ENCODE measurements at places on chromosomes 6 and 20. TPM values are rescaled to one million over a fixed set of nuclear protein-coding genes. Genes with fewer than 3 reads are reported as not detected.

GRCh38 chr20:16191496-16191895 is 381.8 kb downstream of the KIF16B start:
- DNase-seq, result no peak

- no peak for DNase-seq
These were observed 94.1 kb upstream of the STMND1 start for GRCh38 chr6:17007749-17008148.

GRCh38 chr20:38011696-38012095 is 21.6 kb downstream of the TTI1 start:
- DNase-seq, result no peak

DNA sequence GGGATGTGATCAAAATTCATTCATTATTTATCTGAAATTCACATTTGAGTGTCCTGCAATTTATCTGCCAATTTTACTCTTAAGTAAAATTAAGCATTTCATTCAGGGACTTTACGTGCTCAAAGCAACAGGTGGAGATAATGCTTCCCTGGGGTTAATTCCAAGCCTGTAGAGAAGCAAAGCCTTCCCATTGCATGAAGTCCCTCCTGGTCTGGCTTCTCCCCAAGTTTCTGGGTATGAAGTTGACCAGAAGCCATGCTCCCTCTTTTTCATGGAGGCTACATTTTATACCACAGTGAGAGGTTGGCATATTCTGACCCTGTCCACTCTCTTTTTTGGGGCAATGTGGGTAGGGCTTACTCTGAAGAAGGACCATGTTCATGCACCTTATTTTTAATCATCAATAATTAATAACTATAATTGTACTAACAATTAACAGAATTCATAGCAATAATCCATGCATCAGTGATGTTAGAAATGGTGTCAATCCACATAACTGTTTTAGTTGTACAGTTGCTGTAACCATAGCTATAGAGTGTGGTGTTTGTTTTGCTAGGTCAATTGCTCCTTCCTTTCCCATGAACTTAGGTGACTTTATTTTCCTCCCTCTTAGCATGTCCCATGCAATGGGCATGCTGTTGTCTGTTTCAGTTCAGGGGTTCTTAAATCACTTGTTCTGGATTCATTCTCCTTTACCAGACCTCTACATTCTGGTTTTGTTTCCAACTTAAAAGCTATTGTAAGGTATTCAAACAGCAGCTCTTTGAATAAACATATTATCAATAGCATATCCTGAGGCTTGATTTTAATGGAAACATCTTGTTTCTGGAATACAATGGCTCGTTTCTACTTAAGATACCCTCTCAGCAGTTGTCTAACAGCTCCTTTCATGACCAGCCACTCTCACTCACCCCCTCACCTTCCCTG is 1.5 kb downstream of the LAMA4 start:
- DNase-seq, result no peak

- DNase-seq, result no peak
These were observed 19.0 kb downstream of the HECA start for GRCh38 chr6:139153855-139154254.

GRCh38 chr20:10291568-10292248 is 73.1 kb downstream of the SNAP25 start:
- no peak for DNase-seq

- DNase-seq, result no peak
These were observed 4.7 kb upstream of the MCM9 start for GRCh38 chr6:118939683-118940082.

- no peak for DNase-seq
These were observed 4.7 kb downstream of the SLC2A10 start for GRCh38 chr20:46713957-46714834.

DNA sequence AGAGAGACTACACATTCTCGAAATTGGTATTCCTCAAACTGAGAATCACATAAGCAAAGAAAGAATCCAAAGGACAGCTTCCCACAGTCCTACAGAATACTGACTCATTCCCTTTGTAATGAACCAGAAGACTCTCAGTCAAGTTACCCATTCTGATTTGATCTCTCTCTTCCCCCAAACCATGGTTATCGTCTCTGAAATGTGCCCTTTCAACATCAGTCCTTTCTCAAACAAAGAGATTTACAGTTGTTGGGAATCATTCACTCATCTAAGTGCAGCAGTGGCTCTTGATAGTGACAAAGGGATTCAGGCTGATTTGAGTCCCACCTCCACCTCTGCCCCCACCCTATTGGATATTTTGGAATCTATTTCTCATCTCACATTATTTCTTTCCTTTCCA is 15.0 kb upstream of the RSPO3 start:
- DNase-seq, result no peak

GRCh38 chr6:63816982-63817436 is 181.4 kb downstream of the PHF3 start:
- no peak for DNase-seq

DNA sequence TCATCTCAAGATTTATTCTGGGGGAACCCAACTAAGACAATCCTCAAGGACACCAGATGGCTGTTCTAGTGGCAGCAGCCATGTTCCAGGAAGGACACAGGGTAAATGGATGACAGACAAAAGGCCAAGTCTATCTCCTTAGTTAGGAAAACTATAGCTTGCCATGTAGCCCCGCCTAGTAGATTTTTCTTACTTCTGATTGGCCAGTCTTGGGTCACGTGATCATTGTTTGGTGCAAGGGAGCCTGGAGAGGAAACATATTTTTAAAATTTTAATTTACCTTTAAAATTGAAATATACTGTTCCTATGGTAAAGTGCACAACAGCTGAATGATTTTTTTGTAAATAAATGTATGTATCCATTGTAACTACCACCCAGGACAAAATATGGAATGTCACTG is 4.4 kb upstream of the KCNS1 start:
- DNase-seq, result no peak

DNA sequence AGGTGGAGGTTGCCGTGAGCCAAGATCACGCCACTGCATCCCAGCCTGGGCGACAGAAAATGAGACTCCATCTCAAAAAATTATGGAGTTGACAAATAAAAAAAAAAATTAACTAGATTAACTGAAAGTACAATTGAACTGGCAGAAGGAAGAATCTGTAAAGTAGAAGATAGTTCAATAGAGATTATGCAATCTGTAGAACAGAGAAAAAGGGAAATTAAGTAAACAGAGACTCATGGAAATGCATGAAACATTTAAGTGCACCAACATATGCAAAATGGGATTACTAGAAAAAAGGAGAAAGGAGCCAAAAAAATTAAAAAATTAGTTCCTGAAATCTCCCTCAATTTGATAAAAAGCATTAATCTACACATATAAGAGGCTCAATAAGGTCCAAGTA is 188.8 kb upstream of the KHDRBS2 start:
- no peak for DNase-seq

GRCh38 chr6:17417817-17418216 is 24.4 kb downstream of the CAP2 start:
- DNase-seq, result no peak

DNA sequence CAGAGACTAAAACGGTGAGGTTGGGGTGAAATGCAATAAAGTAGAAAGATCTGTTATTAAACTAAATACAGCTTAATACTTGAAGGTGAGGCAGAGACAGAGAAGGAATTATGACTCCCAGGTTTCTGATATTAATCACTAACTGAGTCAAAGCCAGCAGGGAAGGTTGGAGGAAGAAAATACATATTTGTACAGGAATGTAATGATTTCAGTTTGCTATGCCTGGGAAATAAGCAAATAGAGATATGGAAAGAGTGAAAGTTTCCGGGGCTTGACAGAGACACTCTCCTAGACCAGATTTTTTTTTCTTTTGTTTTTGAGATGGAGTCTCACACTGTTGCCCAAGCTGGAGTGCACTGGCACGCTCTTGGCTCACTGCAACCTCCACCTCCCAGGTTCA is 76.8 kb downstream of the PTPRK start:
- no peak for DNase-seq

GRCh38 chr6:137352859-137353258 is 133.7 kb upstream of the IFNGR1 start:
- no peak for DNase-seq

- no peak for DNase-seq
These were observed 9.3 kb upstream of the NQO2 start for GRCh38 chr6:2990248-2990931.

GRCh38 chr6:12977206-12977605 is 260.6 kb downstream of the PHACTR1 start:
- DNase-seq, result no peak

DNA sequence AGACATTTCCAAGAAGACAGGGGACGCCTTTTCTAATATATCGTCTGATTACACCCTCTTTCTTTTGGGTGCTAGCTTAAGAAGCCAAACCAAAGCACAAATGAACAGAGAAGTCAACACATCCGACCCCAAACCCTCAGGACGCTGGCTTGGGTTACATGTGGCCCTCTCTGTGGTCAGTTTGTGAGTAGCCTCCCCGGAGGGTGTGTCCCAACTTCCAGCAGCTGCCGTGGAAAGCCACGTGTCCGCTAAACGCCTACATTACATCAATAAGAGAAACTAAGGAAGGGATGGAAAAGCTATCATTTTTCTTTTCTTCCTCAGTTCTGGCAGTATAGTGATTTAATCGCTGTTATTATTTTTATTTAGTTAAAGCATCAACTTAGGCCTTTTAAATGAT is 487 bp upstream of the BMP6 start:
- no peak for DNase-seq

DNA sequence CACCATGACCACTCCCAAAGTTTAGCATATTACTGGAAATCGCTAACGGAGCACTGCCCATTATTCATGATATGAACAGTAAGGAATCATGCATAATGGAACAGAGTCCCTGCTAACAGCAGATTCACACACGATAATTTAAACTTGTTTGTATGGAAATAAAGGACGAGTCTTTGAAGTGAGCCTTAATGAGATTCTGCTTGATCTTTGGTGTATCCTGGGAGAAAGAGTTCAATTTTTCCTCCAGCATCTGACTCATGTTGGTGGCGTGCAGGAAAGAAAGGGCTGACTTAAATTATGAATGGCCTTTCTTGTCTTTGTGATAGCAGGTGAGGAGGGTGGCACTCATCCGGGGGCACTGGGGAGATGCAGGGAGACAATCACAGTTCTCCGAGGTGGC is 194.6 kb downstream of the ZNF217 start:
- DNase-seq, result no peak

DNA sequence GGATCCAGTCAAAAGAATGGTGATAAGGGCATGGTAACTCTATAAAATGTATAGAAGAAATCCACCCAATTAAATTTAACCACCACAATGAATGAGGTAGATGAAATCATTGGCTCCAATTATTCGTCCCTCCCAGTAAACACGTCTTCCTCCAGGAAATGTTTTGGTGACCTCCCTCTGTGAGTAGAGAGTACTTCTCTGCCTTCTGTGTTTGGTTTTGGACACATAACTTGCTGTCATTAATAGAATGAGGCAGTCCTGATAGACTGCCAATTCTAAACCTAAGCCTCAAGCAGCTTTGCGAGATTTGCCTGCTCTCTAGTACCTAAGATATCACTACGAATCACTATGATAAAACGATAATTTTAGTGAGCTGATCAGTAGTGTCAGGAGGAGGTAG is 632.8 kb downstream of the HDGFL1 start:
- DNase-seq, result no peak

DNA sequence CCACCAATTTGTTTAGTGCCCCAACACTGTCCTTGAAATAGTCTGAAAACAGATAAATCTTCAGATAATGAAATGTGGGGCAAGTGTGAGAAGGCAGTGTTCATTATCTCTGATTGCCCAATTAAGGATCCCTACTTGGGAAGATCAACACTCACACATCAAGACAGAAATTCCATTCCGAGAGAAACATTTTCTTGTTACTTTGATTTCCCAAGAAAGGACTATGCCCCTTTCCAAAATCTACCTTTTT is 16.2 kb downstream of the HMGN4 start:
- DNase-seq, result no peak

DNA sequence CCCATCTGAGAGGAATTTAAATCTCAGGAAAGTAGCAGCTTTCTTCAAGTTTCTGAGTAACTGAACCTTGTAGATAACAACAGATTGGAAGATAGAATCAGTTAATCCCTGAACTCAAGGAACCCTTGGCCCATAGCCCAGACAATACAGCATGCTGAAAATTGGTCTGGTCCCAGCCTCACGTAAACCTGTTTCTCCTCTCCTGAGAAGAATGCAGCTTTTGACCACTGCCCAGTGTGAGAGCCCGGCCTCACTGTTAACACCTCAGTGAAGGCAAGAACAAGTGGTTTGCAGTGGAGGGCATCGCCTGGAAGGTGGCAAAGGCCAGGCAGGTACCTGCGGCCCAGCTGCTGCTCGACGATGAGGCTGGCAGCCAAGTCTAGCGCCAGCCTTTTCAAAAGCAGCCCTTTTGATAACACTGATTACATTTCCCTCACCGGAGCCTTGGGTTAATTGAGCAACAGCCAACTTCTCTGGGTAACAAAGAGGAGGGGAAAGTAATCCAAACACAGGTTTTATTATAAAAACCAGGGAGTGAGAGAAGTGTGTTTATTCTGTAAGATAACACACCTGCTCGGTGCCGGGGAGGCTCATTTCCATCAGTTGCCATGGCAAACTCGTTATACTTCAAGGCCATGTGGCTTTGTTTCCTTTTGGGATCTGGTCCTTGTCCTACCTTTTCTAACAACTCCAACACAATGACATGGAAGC is 54.0 kb downstream of the TRAF3IP2 start:
- DNase-seq, result peak; percentile 60

- DNase-seq, result no peak
These were observed 102.4 kb downstream of the COL12A1 start for GRCh38 chr6:75103431-75103830.

DNA sequence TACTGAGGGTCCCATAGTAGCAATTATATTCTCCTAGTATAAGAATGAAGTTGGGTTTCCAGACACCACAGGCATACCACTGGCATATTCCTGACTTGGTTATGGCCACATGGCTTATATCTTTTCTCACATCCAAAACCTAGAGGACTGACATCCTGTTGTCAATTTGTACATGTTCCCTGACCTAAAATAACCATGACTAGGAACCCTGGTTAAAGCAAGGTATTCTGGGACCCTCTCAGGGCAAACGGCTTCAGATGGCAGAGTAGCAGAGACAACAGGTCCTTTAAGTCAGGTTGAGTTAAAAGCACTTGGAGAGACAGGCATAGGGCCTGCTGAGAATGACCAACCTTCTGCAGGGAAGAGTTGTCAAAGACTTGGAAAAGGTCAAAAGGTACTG is 12.6 kb downstream of the MAP3K5 start:
- DNase-seq, result no peak

GRCh38 chr20:34943808-34944567 is 11.6 kb downstream of the GSS start:
- no peak for DNase-seq

GRCh38 chr20:57391439-57392301 is 474 bp downstream of the RBM38 start:
- no peak for DNase-seq

GRCh38 chr6:138109042-138109997 is 2.1 kb upstream of the PERP start:
- DNase-seq, result peak; percentile 85

The CEP162 gene
- total RNA-seq, result 11.7 TPM

The PPIL6 gene
- total RNA-seq, result 0.11 TPM

The HLA-DRB1 gene
- total RNA-seq, result 82.5 TPM

The BACH2 gene
- total RNA-seq, result 7.7 TPM

The EDN1 gene
- 27.8 TPM for total RNA-seq

The GPX5 gene
- not detected for total RNA-seq

The HLA-DQB1 gene
- 3.5 TPM for total RNA-seq

The UBE2V1 gene
- 39.4 TPM for total RNA-seq

The DNMT3B gene
- total RNA-seq, result 0.75 TPM

The MCCD1 gene
- not detected for total RNA-seq

The IL17F gene
- total RNA-seq, result not detected

The POU5F1 gene
- total RNA-seq, result not detected

The FAXC gene
- not detected for total RNA-seq

The RCAN2 gene
- 83.4 TPM for total RNA-seq
